Activated CD4-positive, alpha-beta T cell treated with anti-CD3 and anti-CD28 coated beads, Interleukin-2, amount 50 U/mL, for 24 hours (primary cell): ENCODE measurements at places on chromosomes 11 and 22.

- DNase-seq: no peak
Observed at GRCh38 chr11:131955904-131956303, 585.5 kb downstream of the NTM start.

DNA sequence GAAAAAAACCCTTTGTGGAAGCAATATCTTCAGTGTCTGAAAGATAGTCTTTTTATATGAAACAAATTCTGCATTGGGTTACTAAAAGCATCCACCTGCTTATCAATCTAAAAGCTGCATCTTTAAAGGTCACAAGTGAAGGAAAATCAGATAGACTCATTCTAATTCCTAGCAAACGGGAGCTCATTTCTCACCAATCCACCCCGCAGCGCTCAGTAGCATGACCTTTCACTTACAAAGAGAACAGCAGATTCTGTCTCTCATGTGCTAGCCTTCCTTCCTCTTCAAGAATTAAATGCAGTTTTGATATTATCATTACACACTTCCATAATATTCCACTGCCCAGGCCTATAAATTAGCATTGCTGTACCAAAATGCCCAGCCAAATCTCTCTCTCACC lies 212.9 kb downstream of the CADM1 start:
- DNase-seq: no peak

- DNase-seq: peak; percentile 83
Observed at GRCh38 chr11:59556115-59556916, 45.0 kb downstream of the OR4D9 start.

- no peak for DNase-seq
Observed at GRCh38 chr11:12066799-12067508, 43.4 kb upstream of the MICAL2 start.

DNA sequence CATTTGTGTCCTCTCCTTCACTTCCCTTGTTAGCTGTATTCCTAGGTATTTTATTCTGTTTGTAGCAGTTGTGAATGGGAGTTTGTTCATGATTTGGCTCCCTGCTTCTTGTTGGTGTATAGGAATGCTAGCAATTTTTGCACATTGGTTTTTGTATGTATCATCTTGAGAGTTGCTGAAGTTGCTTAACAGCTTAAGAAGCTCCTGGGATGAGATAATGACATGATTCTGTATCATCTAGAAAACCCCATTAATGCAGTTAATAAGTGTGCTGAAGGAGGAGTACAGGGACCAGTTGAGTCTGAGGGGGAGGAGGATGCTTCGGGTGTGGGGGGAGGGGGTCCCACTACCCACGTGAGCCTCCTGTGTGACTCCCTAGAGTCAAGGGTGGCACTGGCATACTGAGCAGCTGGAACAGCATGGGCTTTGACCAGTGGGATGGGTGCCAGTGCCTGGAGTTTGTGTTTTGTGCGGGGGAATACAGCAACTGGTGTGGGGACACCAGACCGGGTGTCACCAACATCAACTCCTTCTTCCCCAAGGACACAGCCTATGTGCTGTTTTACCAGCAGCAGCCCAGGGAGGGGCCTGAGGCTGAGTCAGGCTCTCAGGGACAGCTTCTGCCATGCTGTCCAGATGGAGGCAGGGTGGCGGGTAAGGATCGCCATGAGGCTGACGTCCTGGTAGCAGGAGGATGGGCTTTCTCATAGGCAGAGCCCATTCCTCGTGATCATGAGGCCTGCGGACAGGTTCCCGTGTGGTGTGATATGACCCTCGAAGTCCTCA lies 24.1 kb downstream of the USP35 start:
- no peak for DNase-seq

DNA sequence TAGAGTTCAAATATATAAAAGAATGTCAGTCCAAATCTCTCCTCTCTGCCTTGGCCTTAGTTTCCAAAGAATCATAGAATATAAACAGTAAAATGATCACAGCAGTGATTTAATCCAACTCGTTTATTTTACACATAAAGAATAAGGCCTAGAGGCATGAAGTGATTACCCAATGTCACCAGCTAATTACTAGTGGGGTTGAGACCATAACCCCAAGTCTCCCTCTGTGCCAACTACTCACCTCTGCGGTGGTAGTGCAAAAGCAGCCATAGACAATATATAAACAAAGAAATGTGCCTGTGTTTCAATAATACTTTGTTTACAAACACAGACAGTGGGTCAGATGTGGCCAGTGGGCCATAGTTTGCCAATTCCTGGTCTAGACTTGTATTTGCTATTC lies 96.6 kb upstream of the FAT3 start:
- DNase-seq: no peak

- DNase-seq: no peak
Observed at GRCh38 chr11:56910046-56910773, 78.5 kb upstream of the OR5AK2 start.

GRCh38 chr11:30859669-30860068 lies 273.5 kb upstream of the MPPED2 start:
- no peak for DNase-seq

GRCh38 chr22:35558719-35559118 lies 18.1 kb downstream of the RASD2 start:
- DNase-seq: no peak

- DNase-seq: no peak
Observed at GRCh38 chr11:6390718-6391469, 620 bp downstream of the SMPD1 start.

- no peak for DNase-seq
Observed at GRCh38 chr22:43887391-43887790, 4.4 kb downstream of the PNPLA5 start.

DNA sequence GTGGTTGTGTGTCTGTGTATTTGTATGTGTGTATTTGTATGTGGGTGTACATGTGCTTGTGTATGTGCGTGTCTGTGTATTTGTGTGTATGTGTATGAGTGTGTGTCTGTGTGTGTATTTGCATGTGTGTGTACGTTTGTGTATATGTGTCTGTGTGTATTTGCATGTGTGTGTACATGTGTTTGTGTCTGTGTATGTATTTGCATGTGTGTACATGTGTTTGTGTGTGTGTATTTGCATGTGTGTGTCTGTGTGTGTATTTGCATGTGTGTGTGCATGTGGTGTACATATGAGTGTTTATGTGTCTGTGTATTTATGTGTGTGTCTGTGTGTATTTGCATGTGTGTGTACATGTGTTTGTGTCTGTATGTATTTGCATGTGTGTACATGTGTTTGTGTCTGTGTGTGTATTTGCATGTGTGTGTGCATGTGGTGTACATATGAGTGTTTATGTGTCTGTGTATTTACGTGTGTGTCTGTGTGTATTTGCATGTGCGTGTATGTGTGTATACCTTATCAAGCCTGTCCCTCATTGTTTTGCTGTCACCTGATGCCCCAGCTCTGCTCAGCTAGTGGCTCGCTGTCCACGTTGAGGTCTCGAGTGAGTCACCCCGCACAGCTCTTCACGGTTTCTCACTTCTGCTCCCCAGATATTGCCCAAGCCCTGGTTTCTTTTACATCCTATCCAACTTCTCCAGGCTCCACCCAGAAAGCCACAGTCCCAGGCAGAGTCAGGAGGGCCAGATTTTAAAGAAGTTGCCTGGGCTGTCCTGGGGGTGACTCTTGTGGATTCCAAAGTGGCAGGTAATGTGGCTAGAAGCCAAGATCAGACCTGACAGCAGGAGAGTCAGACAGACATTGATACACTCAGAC lies 15.2 kb downstream of the MB start:
- DNase-seq: no peak

- peak; percentile 40 for DNase-seq
Observed at GRCh38 chr11:12717851-12718291, 43.6 kb downstream of the TEAD1 start.
